Activated CD4-positive, alpha-beta T cell treated with anti-CD3 and anti-CD28 coated beads, Interleukin-2, amount 10 ng/mL, durations not matched to agents 7 days and 5 days (primary cell): ENCODE measurements at places on chromosomes 6 and 20.

GRCh38 chr6:116413357-116413756 lies 42.6 kb downstream of the DSE start:
- no peak for DNase-seq

DNA sequence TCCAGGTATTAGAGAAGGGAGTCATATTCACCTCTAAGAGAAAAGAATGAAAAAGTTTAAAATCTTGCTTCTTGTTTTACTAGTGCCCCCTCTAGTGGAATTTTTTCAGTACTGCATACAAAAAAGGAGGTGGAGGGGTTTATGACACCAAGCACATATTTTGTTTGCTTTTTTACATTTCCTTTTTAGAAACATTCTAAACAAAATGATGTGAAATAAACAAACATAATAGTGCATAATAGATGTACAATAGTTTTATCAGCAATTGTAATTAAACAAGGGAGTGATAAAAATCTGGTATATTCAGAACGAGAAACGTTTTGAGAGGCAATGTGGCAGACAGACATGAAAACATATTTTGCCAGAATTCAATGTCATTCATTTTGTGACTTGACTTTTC lies 111.0 kb upstream of the TFAP2D start:
- peak; percentile 8 for DNase-seq

- no peak for DNase-seq
Measured at GRCh38 chr20:2446845-2447244, 23.7 kb downstream of the SNRPB start.

- peak; percentile 52 for DNase-seq
Measured at GRCh38 chr6:170516783-170517616, 36.1 kb downstream of the PSMB1 start.

DNA sequence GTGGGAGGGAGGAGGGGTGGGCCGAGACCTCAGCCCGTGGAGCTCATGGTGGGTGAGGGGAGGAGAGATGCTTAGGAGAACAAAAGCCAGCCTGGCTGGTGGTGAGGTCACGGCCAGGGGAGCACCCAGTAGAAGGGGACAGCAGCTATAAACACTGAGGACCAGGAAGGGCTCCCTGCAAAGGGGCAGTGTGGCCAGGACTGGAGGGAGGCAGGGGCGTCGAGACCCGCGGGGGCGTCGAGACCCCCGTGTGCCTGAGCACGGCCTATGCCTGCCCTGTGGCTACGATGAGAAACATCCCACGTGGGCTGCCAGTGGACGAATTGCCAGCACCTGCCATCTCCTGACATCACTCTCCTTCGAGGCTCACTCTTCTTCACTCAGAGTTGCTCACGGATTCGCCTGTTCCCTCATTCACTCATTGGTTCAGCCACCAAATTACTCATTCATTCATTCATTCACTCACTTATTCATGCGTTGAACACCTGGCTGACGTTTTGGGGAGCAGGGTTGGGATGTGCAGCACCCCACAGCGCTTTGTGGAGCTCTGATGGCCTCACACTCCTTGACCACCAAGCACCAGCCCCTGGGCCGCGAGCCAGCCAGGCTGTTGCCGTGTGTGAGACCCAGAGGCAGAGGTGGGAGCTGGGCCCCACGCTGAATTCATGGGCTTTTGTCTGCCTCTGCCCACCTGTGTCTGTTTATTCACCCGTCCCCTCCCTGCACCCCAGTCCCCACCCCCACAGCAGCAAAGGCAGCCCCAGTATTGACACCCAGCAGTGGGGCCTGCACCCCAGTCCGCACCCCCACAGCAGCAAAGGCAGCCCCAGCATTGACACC lies 61.2 kb upstream of the BHLHE23 start:
- DNase-seq, result no peak

GRCh38 chr6:126427713-126428112 lies 87.8 kb downstream of the CENPW start:
- no peak for DNase-seq
